ENCODE measurements at places on chromosomes 13 and 19.

DNA sequence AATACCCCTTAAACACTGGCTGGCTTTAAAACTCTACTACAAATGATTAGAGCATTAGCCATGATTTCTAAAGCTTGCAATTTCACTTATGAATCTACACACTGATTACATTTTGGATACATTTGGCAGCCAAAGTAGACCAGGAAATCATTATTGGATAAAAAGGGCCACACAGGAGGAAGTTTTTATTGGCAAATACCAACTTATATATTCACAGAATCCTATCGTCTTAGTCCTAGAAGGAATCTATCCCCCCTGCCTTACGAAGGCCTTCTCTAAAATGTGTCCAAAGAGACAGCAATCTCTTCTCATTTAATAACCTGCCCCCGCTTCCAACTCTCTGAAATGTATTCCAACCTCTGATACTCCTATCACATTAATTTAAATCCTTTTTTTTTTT lies 52.5 kb downstream of the KLF5 start:
- no peak for DNase-seq

GRCh38 chr13:78339927-78340326 lies 263.4 kb downstream of the POU4F1 start:
- no peak for DNase-seq

DNA sequence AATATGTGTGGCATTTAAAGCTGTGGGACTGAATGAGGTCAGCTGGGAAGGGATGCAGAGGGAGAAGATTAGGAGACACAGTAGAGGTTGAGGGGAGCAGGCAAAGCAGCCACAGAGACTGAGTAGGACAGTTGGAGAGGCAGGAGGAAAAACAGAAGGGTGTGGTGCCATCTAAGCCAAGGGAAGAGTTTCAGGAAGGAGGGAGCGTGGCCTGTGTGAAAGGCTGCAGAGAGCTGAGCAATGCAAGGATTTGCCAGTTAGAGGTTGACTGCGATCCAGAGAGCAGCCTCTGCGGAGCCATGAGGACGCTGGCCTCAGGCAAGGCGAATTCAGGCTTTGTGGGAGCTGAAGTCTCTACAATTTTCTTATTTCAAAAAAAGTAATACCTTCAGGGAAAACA lies 28.9 kb downstream of the SOX21 start:
- no peak for DNase-seq

- DNase-seq = no peak
Measured at GRCh38 chr13:51148952-51149573, 38.0 kb upstream of the C13orf42 start.

- no peak for DNase-seq
Measured at GRCh38 chr19:6204212-6204611, 68.7 kb downstream of the ACSBG2 start.
